ENCODE measurements at places on chromosomes 3 and 15.

- no peak for DNase-seq
Measured at GRCh38 chr3:124230998-124231397, 239.1 kb upstream of the ROPN1 start.

- no peak for DNase-seq
Measured at GRCh38 chr15:63169788-63170187, 12.5 kb upstream of the RPS27L start.

GRCh38 chr15:71627188-71627587 is 183.2 kb upstream of the NR2E3 start:
- no peak for DNase-seq

GRCh38 chr15:70385711-70386110 is 288.0 kb upstream of the TLE3 start:
- DNase-seq, result no peak

Measured in B cell (primary cell).